ENCODE measurements at places on chromosomes 2 and 18.

DNA sequence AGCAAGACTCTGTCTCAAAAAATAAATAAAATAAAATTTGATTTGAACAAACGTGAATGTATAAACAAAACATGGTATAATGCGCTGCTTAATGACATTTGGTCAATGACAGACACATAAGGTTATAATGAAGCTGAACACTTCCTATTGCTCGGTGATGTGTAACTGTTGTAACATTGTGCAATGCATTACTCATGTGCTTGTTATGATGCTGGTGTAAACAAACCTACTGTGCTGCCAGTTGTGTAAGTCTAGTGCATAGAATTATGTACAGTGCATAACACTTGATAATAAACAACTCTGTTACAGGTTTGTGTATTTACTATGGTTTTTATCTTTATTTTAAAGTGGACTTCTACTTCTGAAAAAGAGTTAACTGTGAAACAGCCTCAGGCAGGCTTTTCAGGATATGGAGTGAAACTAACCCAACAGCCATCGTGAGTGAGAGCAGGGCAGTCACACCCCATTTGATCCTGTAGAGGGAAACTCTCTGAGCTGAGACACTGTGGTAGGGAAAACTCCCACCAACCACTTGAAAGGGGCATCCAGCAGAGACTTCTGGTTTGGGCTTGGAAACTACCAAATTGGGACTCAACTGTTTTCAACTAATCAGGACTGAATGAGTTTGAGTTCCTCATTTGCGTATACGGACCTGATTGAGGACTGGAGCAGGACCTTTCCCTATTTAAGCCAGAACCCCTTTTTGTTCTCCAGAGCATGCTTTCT, 8.7 kb upstream of the RPRD1A start:
- peak; percentile 76 for DNase-seq

- no peak for DNase-seq
Measured at GRCh38 chr2:37466533-37467222, 122.2 kb downstream of the QPCT start.

DNA sequence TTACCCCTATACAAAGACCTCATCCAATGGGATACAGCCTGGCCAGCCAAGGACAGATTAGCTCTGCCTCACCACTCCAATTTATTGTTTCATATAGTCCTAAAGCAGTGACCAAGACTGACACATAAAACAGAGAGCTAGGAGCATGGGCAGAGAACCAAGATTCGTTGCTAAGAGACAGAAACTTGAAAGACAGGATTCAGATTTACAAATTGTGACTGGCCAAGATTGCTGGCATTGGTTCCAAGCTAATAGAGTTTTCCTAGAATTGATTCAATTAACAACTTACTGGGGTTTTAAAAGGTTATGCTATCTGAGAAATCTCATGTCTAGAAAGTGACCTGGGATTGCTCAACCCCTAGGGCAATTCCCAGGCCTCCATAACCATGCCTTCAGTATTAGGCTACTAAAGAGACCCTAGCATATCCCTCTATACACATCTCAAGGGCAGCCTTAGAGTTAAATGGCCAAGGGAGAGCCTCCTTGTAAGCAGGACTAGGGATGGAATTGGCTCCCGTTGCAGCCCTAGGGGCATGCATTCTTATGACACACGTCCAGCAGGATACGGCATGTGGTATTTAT, 75.6 kb downstream of the ICOS start:
- DNase-seq, result no peak

GRCh38 chr2:159515441-159515840, 100.9 kb downstream of the BAZ2B start:
- DNase-seq, result no peak

DNA sequence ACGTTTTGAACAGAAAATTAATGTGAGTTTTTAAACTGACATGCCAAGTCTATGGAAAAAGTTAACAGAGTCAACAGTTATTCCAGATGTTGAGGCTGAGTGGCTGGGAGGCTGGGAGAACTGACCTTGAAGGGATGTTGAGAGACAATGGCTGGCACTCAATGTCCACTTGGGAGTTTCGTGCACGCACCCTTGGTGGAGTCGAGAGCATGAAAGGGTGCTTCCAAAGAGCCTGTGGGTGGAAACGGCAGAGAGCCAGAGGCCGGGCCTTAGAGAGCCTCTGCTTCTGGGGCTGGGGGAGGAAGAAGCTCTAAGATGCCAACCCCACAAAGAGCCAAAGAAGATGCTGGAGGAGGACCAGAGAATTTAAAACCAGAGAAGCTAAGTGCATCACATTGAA, 63.4 kb upstream of the L3MBTL4 start:
- DNase-seq, result no peak

- no peak for DNase-seq
Measured at GRCh38 chr2:128783896-128784295, 465.2 kb upstream of the HS6ST1 start.

GRCh38 chr2:3094999-3095958, 282.3 kb downstream of the EIPR1 start:
- no peak for DNase-seq

DNA sequence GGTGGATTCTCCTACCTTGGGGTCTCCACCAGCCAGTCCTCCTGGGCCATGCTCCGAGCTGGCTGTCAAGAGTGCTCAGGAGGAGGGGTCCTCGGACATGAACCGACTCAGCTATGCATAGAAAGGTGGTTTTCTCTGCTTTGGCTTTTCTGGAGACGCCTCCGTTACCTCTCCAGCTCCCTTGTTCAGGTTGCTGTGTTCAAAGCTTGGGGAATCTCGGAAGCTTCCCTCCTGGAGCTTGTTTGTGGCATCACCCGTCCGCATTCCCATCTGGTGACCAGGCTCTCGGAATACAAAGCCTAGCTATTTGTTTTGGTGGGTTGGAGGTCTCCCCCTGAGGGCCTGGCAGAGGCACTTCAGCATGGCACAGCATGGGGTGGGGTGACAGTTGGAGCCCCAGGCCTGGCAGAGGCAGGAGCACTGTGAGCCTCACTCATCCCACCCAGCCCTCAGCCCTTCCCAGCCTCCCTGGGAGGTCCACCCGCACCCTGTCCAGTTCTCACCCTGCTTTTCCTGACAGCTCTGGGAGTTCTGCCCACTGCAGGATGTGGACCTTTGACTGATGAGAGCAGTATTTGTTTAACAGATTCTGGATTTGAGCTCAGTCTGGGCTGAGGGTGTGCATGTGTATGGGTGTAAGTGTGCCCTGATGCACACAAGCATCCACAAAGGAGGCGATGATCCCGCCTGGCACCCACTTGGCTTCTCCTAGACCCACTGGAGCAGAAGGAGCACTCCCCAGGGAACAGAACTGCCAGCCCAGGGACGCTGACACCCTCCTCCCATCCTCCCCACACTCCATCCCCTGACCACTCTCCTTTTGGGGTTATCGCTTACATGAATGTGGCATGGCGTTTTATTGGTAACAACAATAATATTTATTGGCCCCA, 107.3 kb upstream of the HS6ST1 start:
- DNase-seq, result no peak

Measured in fibroblast of the conjunctiva (primary cell).